ENCODE measurements at places on chromosomes 13 and 19.

- no peak for DNase-seq
Measured at GRCh38 chr19:7063764-7064418, 5.4 kb upstream of the MBD3L3 start.

DNA sequence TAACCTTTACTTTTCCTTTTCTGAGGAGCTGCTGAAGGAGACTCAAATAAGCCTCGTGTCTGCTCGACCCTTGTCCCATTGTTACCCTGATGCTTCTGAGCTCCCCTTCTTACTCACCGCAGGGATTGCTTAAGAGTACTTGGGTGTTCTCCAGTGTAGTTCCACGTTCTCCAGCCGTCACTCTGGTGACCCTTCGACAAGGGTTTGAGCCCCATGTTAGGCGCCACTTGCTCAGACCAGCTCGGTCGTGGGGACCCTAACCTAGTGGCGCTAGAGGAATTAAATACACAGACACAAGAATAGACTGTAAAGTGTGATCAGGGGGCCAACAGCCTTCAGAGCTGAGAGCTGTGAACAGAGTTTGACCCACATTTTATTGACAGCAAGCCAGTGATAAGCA lies 10.3 kb downstream of the ZNF480 start:
- DNase-seq: no peak

GRCh38 chr13:98487016-98487415 lies 89.9 kb downstream of the STK24 start:
- no peak for DNase-seq

DNA sequence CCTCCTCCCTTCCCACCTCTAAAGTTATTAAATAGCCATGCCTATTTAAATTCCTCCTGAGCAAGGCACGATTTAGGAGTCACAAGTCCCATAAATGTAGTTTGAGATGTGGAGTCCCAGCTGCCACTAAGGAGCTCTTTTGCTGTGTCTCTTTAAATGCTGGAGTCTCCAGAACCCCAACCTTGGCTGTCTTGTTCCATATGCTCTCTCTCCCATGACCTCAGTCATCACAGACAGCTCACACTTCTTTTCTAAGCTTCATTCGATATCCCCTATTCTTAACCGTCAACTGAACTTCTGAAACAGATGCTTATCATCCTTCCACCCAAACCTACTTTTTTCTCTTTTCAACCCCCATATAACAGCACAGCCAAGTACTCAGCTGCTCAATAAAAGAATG lies 197.1 kb downstream of the VWA8 start:
- no peak for DNase-seq

- no peak for DNase-seq
Measured at GRCh38 chr13:93867481-93867880, 612.0 kb downstream of the DCT start.

- DNase-seq: no peak
Measured at GRCh38 chr13:113967729-113968462, 6.0 kb downstream of the C13orf46 start.

DNA sequence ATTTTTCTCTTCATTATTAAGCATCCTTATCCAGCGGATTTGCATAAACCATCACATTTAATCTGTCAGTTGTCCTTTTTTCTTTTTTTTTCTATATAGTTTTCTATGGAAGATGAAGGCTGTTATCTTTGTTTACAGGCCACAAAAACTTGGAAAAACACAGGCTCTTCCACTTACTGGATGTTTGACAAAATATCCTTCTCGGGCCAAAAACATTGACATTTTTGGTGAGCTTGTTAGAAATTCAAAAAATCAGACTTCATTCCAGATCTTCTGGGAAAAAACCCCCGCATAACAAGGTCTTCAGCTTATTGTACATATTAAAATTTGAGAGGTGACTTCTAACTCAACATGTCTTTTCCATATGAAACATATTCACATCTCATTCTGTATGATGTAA lies 13.8 kb downstream of the ZNF93 start:
- DNase-seq: no peak

- DNase-seq: peak; percentile 52
Measured at GRCh38 chr13:49112782-49113525, 107.2 kb upstream of the MLNR start.

- no peak for DNase-seq
Measured at GRCh38 chr13:79194272-79194671, 211.8 kb downstream of the RBM26 start.

DNA sequence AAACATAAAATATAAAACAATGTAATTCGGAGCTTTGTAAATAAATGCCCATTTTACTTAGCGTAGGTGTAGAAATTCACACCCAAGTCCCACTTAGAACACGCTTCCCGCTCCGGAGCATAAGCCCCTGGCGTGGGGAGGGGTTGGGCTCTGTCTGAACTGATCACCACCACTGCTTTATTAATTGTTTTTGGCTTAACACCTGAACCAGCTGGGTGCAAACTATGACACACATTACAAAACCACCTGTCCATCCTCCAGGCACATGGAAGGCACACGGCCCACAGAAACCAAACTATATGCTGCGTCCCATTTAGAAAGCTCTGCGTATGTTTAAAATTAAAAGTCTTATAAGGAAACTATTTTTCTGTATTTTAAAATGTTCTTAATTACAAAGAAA lies 25.9 kb downstream of the RASA3 start:
- DNase-seq: no peak
